ENCODE measurements at places on chromosomes 5 and 9.
A peak's percentile ranks its signal among the peaks of the same experiment; 100 is the strongest.

- DNase-seq: no peak
Observed at GRCh38 chr5:114391321-114391720, 29.5 kb downstream of the KCNN2 start.

GRCh38 chr9:137139468-137140150 lies 655 bp downstream of the GRIN1 start:
- no peak for DNase-seq

GRCh38 chr9:112130997-112131396 lies 44.1 kb downstream of the SUSD1 start:
- DNase-seq: no peak

DNA sequence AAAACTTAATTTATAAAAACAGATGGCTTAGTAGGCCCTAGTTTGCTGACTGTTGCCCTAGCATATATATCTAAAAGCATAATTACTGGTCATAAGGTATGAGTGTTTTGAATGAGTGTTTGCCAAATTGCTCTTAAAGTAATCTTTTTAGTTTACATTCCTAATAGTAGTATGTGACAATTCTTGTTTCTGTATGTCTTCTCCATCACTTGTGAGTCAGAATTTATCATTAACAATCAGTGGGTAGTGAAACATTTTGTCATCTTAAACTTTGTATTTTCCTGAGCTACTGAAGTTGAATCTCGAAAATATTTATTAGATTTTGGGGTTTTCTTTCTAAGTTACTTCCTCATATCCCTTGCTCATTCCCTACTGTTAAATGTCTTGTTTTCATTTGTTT lies 49.6 kb downstream of the APC start:
- no peak for DNase-seq

GRCh38 chr5:7663808-7664207 lies 187.1 kb downstream of the CFAP90 start:
- no peak for DNase-seq

- no peak for DNase-seq
Observed at GRCh38 chr5:31551878-31552277, 19.8 kb downstream of the C5orf22 start.

DNA sequence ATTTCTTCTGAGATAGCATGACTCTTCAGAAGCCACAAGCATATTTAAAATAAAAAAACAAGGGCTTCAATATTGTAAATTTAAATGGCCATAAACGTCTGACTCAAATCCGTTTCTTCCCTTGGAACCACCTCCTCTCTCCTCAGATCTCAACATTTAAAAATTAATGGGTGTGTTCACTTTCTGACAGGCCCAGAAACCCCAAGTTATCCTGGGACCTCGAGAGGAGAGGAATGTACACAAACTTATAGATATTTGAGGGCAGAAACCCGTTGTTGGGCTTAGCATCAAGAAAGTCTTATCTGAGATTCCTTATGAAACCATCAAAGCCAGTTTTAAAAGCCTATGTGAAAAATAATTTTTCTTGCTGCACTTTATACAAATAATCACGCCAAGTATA lies 29.2 kb downstream of the MLLT3 start:
- no peak for DNase-seq

GRCh38 chr5:131589510-131590348 lies 45.3 kb downstream of the RAPGEF6 start:
- DNase-seq: peak; percentile 67

- DNase-seq: no peak
Observed at GRCh38 chr9:82492274-82492673, 503.7 kb downstream of the SPATA31D1 start.

- no peak for DNase-seq
Observed at GRCh38 chr9:13431692-13432091, 152.2 kb upstream of the MPDZ start.

DNA sequence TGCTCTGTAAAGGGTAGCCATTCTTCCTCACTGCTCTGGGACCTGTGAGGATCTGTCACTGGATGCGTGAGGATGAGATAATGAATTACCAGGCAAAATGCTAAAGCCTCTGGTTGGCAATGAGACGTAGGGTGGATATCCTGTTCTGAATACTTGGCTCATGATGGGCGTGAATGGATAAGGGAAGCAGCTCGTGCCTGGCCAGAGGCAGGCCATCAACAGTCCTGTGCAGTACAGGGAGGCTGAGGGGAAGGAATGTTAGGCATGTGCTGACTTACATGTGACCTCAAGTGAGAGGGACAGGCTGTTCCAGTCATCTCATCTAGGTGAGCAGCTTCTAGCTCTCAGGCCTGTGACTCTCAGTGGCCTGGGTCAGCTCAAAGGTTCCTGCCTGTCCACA lies 172.8 kb downstream of the CARTPT start:
- DNase-seq: no peak

GRCh38 chr5:146910239-146910638 lies 31.7 kb upstream of the PPP2R2B start:
- DNase-seq: no peak

GRCh38 chr9:38088006-38088925 lies 19.2 kb upstream of the SHB start:
- peak; percentile 61 for DNase-seq

DNA sequence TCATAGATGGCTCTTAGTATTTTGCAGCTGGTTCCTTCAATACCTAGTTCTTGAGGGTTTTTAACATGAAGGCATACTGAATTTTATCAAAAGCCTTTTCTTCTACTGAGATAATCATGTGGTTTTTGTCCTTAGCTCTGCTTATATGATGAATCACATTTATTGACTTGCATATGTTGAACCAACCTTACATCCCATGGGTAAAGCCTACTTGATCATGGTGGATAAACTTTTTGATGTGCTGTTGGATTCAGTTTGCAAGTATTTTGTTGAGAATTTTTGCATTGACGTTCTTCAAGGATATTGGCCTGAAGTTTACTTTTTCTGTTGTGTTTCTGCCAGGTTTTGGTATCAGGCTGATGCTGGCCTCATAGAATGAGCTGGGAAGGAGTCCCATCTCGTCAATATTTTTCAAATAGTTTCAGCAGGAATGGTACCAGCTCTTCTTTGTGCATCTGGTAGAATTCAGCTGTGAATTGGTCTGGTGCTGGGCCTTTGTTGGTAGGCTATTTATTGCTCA lies 49.7 kb downstream of the YIPF5 start:
- DNase-seq: no peak

All from CD4-positive, alpha-beta T cell treated with Interleukin-21 for 1 hour (primary cell).